ENCODE measurements at places on chromosomes 4 and X.
A peak's percentile ranks its signal among the peaks of the same experiment; 100 is the strongest.

DNA sequence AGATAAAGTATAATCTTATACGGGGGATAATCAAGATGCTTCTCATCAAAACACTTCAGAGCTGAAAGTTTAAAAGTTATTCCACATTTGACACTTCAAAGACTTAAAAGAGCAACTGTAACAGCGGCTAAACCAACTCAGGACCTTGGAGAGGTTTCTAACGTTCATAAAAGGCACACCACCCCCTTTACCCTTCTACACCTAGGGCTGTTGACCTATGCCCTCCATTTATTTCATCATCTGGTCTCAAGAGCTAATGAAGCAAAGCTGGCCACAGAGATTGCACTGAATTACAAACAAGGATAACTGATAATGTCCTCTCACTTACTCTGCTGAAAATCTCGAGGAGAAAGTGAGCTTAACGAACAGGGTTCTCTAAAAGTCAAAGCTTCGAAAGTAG, 1.1 kb upstream of the RPS6KA6 start:
- no peak for DNase-seq

DNA sequence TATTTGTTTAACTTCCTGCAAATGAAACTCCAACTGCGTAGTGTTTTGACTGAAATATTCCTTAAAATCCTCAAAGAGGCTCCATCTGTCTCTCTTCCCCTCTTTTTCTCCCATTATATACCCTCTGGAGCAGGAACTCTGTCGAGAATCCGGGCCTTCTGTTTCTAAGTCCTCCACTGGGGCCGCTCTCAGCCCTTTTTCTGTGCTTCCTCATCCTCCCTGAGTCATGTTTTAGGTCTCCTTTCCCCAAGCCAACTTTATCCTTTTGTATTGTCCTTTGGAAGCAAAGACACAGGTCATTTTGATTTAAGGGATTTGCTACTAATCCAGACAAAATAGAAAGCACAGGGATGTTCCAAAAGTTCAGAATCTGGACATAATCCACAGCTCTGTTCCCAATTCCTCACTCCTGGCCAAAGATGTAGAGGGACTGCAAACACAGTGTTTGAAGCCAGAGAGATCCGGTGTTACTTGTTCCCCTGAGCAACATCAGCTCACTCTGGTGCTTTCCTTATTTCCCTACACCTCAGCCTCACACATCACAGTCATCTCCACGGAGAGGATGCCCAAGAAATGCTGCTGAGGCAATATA, 131.0 kb upstream of the KLF3 start:
- DNase-seq = no peak

- DNase-seq = peak; percentile 45
Measured at GRCh38 chr4:108168160-108168670, 517 bp downstream of the LEF1 start.

DNA sequence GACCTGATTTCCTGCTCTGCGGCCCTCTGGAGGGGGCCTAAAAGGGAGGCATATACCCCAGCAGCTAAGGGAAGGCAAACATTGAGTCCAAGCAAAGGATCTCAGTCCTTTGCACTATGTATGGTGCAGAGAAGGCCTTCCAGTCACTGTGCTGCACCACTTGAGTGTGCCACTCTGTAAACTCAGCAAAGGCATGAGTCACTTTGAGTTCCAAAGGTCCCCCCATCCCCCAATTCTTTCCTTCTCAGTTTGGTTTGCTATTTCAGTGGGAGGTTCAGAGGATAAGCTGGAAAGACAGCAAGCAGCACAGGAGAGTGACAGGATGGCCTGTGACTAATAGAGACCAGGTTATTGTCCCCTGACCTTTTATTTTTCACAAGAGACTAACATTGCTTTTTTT, 131.3 kb downstream of the FHDC1 start:
- DNase-seq = no peak

DNA sequence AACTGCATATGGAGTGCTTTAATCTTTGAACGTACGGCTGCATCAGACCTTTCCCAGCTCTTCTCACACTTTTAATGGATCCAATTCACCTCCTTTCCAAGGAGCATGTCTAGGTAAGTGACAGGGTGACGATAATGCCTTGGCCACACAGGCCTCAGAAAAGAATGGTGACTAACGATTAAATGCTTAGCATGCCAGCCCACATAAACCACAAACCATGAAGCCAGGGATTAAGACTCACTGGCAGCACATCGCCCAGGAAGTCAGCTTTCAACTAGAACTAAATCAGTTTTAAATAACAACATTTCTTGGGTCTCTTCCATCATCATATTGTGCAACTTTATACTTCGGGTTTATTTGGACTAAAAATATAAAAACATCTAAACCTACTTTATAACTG, 28.7 kb downstream of the INPP4B start:
- peak; percentile 11 for DNase-seq

DNA sequence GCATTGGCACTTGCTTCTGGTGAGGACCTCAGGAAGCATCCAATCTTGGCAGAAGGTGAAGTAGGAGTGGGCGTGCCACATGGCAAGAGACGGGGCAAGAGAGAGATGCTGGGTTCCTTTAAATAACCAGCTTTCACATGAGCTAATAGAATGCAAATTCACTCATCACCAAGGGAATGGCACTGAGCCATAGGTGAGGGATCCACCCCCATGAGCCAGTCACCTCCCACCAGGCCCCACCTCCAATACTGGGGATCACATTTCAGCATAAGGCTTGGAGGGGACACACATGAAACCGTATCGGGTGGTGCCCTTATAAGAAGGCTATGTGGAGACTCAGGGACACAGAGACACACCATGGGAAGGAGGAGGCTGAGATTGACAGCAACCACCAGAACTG, 140.0 kb upstream of the MSX1 start:
- no peak for DNase-seq

DNA sequence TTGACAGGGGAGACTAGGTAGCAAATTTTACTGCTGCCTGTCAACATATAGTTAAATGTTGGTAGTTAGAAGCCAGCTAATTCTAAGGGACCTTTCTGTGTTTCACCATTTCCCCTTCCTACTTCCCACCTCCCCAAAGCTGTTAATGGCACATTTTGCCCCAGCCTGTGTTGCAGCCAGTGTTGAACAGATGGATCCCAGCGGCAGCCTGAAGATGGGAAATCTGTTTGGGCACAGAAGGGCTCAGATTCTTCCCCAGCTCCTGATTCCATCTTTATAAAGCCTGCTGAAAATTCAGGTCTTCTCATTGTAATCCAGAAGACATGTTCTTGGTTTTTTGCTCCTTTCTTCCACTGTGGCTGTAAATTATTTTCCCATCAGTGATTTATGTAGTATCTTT, 89.0 kb downstream of the SPRY1 start:
- DNase-seq = no peak

DNA sequence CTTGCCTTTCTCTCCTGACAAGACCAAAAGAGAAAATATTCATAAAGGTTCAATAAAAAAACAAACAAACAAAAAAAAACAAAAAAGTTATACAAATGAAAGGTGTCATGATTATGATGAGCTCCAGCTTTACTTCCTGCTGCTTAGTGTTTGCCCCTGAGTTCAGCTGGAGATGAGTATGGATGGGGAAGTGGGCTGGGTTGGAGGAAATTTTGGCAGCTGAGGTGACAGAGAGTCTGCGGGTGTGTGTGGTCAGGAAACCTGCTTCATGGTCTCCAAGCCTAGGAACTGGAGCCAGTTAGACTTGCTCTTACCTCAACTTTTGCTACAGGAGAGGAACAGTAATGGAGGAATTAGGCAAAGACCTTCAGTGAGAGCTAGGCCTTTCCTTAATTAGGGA, 4.3 kb upstream of the CYSLTR1 start:
- DNase-seq = no peak

GRCh38 chr4:153153339-153153871, 50.8 kb upstream of the TRIM2 start:
- DNase-seq = peak; percentile 49

DNA sequence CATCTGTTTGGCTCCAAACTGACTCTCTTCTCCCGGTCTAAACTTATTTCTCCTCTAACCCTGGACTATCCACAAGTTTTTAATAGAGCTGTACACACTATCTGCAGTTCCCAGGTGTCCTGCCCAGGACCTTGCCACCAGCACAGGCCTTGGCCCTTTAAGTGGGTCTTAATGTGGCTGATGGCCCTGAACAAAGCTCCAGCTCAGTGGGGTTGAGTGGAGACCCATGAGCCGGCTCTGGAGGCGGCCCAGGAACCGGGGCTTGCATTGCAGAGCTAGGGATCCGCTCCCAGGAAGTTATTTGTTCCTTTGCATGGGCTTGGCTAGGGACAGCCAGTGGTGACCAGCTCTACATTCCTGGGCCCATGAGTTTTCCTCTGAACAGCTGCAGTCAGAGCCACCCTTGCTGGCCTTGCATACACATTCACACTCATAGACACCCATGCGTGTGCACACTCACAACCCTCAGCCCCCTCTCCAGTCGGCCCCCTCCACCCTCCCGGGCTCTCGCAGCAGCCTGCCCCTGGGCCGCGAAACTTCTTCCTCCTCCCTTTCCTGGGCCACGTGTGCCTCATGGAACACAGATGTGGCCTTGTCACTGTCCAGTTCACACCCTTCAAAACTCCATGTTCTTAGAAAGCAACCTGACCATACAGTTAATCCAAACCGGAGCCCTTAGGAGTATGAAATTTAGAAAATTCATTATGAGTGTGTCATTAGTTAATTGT, 58.2 kb downstream of the GPR143 start:
- no peak for DNase-seq

- DNase-seq = peak; percentile 35
Measured at GRCh38 chrX:42934020-42934726, 156.2 kb upstream of the PPP1R2C start.

DNA sequence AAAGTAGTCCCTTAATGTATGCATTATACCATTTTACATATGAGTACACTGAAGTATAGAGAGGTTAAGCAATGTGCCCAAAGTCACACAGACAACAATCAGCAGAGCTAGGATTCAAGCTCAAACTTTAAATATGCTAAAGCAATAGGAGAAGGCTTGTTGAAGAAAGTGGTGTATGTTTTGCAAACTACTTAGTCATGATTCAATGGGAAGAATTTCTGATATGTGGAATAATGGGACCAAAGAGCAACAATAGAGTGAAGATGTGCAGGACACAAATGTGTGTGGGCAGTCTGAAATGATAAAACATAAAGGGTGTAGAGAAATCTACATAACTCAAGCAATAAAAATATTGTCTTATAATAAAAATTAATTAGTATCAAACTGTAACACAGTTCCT, 109.0 kb upstream of the ARSJ start:
- DNase-seq = no peak

DNA sequence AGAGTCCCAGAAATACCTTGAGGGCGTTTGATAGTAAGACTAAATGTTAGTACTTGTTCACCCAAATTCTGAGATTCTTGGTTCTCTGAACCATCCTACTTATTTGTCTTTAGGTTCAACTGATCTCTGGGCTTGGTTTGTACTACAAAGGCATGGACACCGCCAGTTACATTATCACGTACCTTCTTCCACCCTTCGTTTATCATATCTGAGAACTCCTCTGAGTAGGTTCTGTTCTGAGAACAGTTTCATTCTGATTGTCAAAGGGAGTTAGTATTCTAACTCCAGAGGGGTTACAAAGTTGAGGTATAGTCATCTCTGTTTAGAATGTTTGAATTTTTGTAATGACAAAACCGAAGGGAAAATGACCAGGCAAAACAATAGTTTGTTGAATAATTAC, 19.3 kb downstream of the ZFX start:
- DNase-seq = no peak

Data from CD4-positive, alpha-beta T cell treated with Interferon alpha-2 for 1 hour (primary cell).